ENCODE measurements at places on chromosomes 7 and 10.

DNA sequence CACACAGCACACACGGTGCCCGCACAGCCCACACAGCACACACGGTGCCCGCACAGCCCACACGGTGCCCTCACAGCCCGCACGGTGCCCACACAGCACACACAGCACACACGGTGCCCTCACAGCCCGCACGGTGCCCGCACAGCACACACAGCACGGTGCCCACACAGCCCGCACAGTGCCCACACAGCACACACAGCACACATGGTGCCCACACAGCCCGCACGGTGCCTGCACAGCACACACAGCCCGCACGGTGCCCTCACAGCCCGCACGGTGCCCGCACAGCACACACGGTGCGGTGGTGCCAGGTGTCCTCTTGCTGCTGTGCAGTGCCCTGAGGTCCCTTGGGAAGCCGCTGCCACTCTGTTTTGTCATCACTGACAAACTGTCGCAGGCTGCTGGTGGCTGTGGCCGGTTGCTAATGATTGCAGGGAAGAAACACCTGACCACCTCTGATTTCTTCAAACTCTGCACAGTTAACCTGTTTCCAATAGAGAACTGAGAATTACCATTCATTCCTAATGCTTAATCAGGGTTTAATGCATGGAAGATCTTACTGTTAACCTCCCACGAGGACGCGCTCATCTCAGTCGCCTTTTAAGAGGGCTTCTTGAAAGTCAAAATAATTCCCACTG, 66.9 kb downstream of the GLRX3 start:
- no peaks in the 10 kb centered on the region for H3K4me1 ChIP-seq
- H3K36me3 ChIP-seq, result no peaks in the 10 kb centered on the region
- no peak overlapping the region for H3K27ac ChIP-seq
- DNase-seq, result no peak
- no peaks in the 10 kb centered on the region for H3K27me3 ChIP-seq

- DNase-seq, result no peak
- H3K4me1 ChIP-seq, result no peaks in the 10 kb centered on the region
- H3K4me3 ChIP-seq, result no peak overlapping the region
- no peaks in the 10 kb centered on the region for H3K36me3 ChIP-seq
- no peak overlapping the region for H3K27ac ChIP-seq
Measured at GRCh38 chr7:143447466-143447865, 4.2 kb downstream of the TAS2R60 start.

- H3K4me1 ChIP-seq, result no peaks in the 10 kb centered on the region
- H3K27me3 ChIP-seq, result no peaks in the 10 kb centered on the region
- H3K36me3 ChIP-seq, result no peaks in the 10 kb centered on the region
- H3K4me3 ChIP-seq, result no peak overlapping the region
Measured at GRCh38 chr10:125201108-125201524, 40.8 kb upstream of the CTBP2 start.

DNA sequence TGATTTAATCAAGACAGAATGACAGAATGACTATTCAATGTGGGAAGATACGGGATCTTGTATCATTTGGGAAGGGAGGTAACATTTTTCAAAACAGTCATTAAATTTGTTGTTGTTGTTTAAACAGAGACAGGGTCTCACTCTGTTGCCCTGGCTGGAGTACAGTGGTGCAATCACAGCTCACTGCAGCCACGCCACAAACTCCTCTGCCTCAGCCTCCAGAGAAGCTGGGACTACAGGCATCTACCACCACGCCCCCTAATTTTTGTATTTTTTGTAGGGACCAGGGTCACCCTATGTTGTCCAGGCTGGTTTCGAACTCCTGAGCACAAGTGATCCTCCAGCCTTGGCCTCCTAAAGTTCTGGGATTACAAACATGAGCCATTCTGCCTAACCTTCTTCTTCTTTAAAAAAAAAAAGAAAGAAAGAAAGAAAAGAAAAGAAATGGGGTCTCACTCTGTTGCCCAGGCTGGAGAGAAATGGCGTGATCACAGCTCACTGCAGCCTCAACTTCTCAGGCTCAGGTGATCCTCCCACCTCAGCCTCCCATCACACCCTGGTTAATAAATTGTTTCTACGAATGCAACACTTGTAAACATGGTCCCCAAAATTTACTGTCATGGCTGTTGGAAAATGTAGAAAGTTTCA, 24.3 kb downstream of the YWHAG start:
- H3K27me3 ChIP-seq, result no peaks in the 10 kb centered on the region
- no peak for DNase-seq
- H3K4me3 ChIP-seq, result no peak overlapping the region
- H3K4me1 ChIP-seq, result peaks cover 30% of the 10 kb centered on the region

- H3K27ac ChIP-seq, result no peak overlapping the region
- H3K4me1 ChIP-seq, result no peaks in the 10 kb centered on the region
Measured at GRCh38 chr10:60950300-60950699, 6.3 kb upstream of the RHOBTB1 start.

GRCh38 chr7:16345979-16346958, 75.1 kb downstream of the CRPPA start:
- no peak overlapping the region for H3K27ac ChIP-seq
- H3K4me3 ChIP-seq, result no peak overlapping the region
- H3K27me3 ChIP-seq, result no peaks in the 10 kb centered on the region
- no peaks in the 10 kb centered on the region for H3K4me1 ChIP-seq
- H3K36me3 ChIP-seq, result no peaks in the 10 kb centered on the region

DNA sequence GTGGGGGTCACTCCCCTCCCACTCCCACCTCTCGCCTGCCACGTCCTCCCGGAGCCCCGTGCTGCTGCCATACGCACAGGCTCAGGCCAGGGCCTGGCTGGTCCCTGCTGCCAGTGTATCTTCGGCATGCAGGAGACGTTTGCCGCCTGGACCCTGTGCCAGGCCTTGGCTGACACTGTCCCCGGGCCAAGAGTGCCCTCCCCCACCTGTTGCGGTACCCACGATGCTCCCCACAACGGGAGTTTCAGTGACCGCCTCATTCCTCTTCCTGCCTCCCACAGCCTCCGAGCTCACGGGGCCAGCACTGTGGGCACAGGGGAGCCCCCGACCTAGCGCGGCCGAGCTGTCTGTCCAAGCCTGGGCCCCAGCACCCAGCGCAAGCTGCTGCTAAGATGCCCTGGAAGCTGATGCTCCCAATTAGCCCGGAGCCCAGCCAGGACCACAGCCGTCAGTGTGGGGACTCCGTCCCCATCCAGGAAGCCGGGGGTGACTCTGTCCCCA, 7.4 kb downstream of the TTYH3 start:
- peaks cover 79% of the 10 kb centered on the region for H3K4me1 ChIP-seq
- DNase-seq, result no peak
- no peaks in the 10 kb centered on the region for H3K27me3 ChIP-seq
- no peaks in the 10 kb centered on the region for H3K36me3 ChIP-seq

DNA sequence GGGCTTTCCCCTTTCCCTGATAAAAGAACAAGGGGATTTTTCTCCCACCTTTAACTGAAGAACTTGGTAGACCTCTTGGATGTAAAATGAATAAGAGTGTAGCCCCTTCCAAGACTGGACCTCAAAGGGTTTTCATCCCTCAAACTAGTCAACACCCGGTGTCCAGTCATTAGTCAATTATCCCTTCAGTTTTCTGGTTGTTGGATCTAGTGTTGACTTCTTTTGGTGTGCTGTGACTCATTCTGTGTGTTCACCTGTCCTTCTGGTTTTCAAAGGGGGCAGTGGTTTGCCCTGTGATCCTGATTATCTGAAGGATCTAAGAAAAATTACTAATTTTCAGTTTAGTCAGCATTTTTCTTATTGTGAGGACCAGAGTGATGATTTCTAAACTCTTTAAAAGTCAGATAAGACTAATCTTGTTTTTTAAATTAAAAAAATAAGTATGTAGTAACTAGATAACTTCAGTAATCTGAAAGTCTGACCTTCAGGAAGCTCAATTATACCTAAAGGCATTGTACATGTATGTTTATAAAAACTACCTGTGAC, 583.5 kb downstream of the CNTNAP2 start:
- H3K27me3 ChIP-seq, result no peaks in the 10 kb centered on the region
- H3K4me3 ChIP-seq, result no peak overlapping the region
- H3K36me3 ChIP-seq, result no peaks in the 10 kb centered on the region
- H3K4me1 ChIP-seq, result no peaks in the 10 kb centered on the region

DNA sequence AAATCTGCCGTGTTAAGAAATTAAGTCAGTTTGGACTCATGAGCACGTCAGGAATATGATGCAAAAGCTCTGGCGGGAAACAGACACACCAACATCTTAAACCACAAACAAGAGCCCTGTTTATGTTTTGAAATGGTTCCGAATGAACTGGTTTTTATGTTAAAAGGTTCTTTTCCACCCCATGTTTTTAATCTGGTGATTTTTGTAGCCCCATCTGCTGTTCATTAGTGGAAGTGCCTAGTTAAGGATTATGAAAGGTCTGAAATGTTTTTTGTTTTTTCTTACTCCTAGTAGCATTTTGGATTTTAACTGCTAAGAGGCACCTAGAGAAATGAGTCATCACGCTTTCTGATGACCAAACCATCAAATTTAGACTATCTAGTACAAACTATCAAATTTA, 404.1 kb upstream of the MKI67 start:
- H3K27ac ChIP-seq, result no peak overlapping the region
- no peaks in the 10 kb centered on the region for H3K4me1 ChIP-seq
- H3K27me3 ChIP-seq, result peaks cover 21% of the 10 kb centered on the region

GRCh38 chr7:2621948-2622640, 9.7 kb upstream of the TTYH3 start:
- DNase-seq, result no peak
- no peaks in the 10 kb centered on the region for H3K36me3 ChIP-seq
- H3K4me3 ChIP-seq, result no peak overlapping the region

- H3K27ac ChIP-seq, result no peak overlapping the region
- DNase-seq, result no peak
- no peaks in the 10 kb centered on the region for H3K4me1 ChIP-seq
- H3K27me3 ChIP-seq, result no peaks in the 10 kb centered on the region
- H3K4me3 ChIP-seq, result no peak overlapping the region
Measured at GRCh38 chr7:86949052-86949778, 110.2 kb downstream of the ELAPOR2 start.

GRCh38 chr10:16867556-16867955, 50.3 kb upstream of the RSU1 start:
- H3K27me3 ChIP-seq, result no peaks in the 10 kb centered on the region
- no peak overlapping the region for H3K27ac ChIP-seq
- no peak for DNase-seq

- peaks cover 36% of the 10 kb centered on the region for H3K36me3 ChIP-seq
- no peak overlapping the region for H3K4me3 ChIP-seq
- H3K27me3 ChIP-seq, result no peaks in the 10 kb centered on the region
Measured at GRCh38 chr7:130662426-130662825, 6.1 kb downstream of the COPG2 start.

DNA sequence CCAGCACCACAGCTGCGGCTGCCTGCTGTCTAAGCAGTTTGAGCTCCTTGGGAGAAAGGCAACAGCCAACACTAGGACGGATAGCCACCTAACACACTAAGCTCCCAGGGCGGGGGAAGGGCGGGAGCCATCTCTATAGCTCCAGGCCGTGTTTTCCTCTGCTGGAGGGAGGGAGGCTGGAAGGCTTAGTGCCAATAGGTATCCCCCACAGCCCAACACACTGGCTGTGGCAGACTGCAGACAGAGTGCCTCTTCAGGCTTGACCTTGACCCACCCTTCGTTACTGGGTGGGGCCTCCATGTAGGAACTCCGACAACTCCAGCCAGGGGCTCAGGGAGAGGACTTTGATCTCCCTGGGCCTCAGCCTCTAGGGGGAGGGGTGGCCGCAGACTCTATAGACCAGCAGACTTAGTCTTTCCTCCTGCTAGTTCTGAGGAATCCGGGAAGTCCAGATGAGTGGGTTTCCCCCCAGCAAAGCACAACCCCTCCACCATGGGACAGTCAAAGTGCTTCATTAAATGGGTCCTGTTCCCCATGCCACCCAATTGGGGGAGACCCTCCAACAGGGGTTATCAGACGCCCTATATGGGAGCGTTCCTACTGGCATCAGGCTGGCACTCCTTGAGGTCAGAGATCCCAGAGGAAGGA, 314.4 kb upstream of the MKI67 start:
- peaks cover 24% of the 10 kb centered on the region for H3K27me3 ChIP-seq
- no peaks in the 10 kb centered on the region for H3K36me3 ChIP-seq
- H3K27ac ChIP-seq, result no peak overlapping the region
- H3K4me1 ChIP-seq, result no peaks in the 10 kb centered on the region
- no peak overlapping the region for H3K4me3 ChIP-seq

GRCh38 chr7:107996072-107996882, 6.7 kb downstream of the LAMB1 start:
- H3K36me3 ChIP-seq, result peaks cover 27% of the 10 kb centered on the region
- H3K4me3 ChIP-seq, result no peak overlapping the region
- H3K27ac ChIP-seq, result no peak overlapping the region
- peaks cover 21% of the 10 kb centered on the region for H3K4me1 ChIP-seq

DNA sequence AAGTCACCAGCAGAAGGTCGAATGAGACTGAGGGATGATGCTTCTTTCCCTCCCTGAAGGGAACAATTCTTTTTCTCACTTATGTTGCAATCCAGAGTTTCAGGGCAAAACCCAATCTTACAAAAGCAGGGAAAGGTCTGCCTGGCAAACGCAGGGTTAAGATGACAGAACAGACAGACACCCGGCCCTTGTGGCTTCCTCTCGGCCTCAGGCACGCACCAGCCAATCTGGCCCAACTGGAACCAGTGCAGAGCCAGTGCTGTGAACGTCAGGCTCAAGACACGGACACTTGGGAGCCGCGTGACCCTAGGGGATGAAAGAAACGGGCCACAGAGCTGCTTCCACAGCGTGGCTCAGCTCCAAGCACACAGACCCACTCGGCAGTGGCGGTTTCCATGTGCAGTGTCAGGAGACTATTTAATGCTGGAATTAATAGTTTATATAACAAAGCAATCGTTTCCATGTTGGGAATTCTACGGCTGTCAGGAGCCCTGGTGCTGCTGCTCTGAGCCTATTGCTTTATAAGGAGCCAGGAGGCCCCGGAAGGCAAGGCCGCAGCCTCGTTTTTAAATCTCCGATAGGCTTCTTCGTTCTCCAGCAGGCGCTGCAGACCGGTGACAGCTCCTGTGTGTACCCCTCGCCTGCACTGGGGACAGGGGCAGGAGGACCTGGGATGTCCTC, 198.4 kb downstream of the DIP2C start:
- DNase-seq, result peak; percentile 88
- H3K4me3 ChIP-seq, result peak overlapping the region; percentile 2
- no peaks in the 10 kb centered on the region for H3K27me3 ChIP-seq

GRCh38 chr7:132292803-132293202, 283.5 kb downstream of the PLXNA4 start:
- DNase-seq, result no peak
- no peak overlapping the region for H3K4me3 ChIP-seq
- H3K27me3 ChIP-seq, result peaks cover 7% of the 10 kb centered on the region
- no peaks in the 10 kb centered on the region for H3K36me3 ChIP-seq
- H3K4me1 ChIP-seq, result no peaks in the 10 kb centered on the region
- H3K27ac ChIP-seq, result no peak overlapping the region

Measured in suprapubic skin (tissue), 4 donors.